T-helper 2 cell (primary cell): ENCODE measurements at places on chromosomes 2 and 18.

- no peak for DNase-seq
Observed at GRCh38 chr2:130259594-130259993, 61.4 kb upstream of the TUBA3E start.

GRCh38 chr2:16713011-16713423 is 47.4 kb upstream of the CYRIA start:
- DNase-seq = no peak

DNA sequence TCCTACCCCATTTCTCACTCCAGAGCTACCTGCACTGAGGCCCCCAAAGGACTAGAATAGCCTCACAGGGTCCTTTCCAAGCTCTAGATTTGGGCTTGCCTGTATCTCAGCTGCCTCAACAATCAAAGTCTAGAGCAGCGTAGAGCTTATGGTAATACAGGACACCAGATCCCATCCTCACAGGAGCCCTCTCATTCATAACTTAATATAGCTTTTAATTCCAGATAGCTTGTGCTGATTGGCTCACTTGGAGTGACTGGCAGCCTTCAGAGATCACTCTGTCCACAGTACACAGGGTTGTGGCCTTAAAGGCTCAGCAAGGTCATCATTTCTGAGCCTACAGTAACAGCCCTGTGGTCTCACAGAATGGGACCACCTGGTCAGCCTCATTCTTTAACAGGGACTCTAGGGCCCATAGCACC is 51.4 kb downstream of the ZFP36L2 start:
- no peak for DNase-seq

- no peak for DNase-seq
Observed at GRCh38 chr2:224910574-224910925, 131.7 kb downstream of the DOCK10 start.

GRCh38 chr2:8989536-8990079 is 13.9 kb downstream of the MBOAT2 start:
- no peak for DNase-seq

- no peak for DNase-seq
Observed at GRCh38 chr2:239563561-239563960, 162.7 kb upstream of the HDAC4 start.

GRCh38 chr2:122745603-122746002 is 990.2 kb downstream of the TSN start:
- no peak for DNase-seq

GRCh38 chr2:103294420-103294819 is 532.6 kb downstream of the TMEM182 start:
- DNase-seq = no peak

- DNase-seq = no peak
Observed at GRCh38 chr2:201070948-201071478, 458 bp downstream of the HYCC2 start.

- DNase-seq = no peak
Observed at GRCh38 chr2:39504790-39505335, 67.8 kb upstream of the MAP4K3 start.

DNA sequence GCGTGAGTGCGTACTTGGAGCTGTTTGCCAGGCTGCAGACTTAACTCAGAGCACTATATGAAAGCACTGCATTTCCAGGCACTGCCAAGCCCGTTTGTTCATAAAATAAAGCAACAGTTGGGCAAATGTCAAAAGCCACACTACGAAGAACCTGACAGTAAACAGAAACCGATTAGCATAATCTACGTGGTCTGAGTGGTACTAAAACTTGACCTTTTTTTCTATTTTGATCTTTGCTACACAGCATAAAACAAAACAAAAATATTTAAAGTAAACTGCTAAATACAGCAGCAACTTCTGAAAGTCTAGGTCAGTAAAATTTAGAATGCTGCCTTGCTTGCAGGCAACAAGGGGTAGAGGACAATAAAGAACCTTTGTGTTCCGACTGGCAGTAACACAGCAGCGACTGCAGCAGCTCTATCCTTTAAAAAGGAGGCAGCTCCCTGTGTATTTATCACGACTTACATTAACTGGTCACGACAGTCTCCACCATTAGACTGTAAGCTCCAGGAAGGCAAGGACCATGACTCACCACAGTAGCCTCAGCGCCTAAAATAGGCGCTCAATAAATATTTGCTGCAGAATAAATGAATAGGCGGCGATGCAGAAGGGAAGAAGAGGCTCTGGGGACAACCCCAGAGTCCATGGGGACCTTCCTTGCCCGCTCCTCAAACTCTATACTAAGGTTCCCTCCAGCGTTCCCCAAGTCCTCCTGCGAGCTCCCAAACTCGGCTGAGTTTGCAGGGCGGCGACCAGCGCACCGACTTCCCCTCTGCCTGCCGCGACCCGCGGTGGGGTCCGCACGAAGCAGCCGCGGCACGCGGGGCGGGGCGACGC is 902 bp downstream of the SS18 start:
- DNase-seq = no peak
